ENCODE measurements at places on chromosomes 4 and X. TPM values are rescaled to one million over a fixed set of nuclear protein-coding genes. Genes with fewer than 3 reads are reported as not detected.

The HPGD gene
- 2.8 TPM for total RNA-seq

The NAA11 gene
- total RNA-seq = not detected

The SMIM31 gene
- total RNA-seq = not detected

The JADE1 gene
- total RNA-seq = 42.9 TPM

The HERC5 gene
- total RNA-seq = 1.6 TPM

The RAB33A gene
- 29.1 TPM for total RNA-seq

The AWAT2 gene
- not detected for total RNA-seq

The IL9R gene
- total RNA-seq = not detected

The TMPRSS11D gene
- total RNA-seq = not detected

The GRIA3 gene
- 101 TPM for total RNA-seq

Data from parietal lobe (tissue), 2 donors.